ENCODE measurements at places on chromosomes 2 and 18.

DNA sequence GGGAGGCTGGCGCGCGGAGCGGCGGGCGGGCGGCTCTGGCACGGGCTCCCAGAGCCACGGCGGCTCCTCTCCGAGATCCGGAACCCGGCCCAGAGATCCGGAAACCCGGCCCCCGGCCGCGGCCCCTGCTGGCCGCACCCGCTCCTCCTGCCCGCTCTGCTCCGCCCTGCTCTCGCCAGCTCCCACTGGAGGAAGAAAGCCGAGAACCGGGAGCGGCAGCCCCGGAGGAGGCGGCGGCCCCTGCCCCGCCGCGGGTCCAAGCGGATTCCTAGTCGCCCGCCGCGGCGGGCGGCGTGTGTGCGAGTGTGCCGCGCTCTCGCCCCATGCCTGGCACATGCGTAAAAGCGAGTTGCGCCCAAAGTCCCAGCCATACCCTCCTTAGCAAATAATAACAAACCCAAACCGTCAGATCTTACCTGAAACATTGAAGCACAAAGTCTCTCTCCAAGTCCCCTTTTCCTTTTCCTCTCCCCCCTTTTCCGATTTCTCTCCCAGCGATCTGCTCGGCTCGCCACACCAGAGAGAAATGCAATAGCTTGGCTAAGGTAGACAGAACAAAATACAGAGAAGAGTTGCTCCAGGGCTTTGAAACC lies 108.7 kb upstream of the KCTD1 start:
- DNase-seq = no peak

DNA sequence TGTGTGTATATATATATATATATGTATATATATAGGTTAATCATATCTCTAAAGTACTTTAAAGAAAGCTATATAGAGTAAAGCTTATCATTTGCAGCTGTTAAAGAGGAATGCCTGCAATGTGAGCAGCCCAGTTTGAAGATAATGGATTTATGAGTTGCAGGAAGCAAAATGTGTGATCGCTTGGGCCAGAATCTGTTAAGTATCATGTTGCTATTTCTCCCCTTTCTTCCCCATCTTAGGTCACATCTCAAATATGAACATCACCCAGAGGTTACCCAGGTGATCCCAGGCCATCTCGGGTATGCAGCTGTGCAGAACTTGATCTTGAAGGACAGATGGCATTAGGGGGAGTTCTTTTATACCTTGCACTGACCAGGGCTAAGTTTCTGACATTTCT lies 316.5 kb downstream of the MTX2 start:
- no peak for DNase-seq

DNA sequence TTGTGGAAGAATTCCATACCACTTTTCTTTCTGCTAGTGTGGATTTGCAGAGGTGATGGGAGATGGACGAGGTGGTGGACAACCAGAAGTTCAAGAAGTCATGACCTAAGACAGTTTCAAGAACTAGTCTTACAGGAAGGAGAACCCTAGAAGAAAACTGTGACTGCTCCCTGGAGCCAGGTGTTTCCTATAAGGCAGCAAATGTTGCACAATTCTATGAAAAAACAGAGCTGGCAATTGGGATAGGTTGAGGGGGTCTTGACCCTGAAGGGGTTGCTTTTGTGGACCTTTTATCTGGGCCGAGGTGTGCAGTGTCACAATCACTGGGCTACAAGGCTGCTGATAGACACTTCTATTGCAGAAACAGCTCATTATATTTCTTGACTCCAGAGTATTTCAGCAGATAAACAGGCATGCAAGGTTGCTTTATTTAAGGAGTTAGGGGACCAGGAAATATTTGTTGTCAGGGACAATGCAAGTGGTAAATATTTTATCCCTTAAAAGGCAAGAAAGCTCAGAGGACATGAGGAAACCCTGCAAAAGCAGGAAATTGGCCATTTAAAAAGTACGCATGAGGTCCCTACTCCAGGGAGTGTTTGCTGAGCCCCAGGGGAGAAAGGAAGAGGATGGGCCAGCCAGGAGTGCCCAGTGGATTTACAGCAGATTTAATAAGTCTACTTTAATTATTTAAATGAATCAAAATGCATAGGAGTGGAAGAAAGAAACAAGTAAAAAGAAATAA lies 22.9 kb downstream of the APCDD1 start:
- DNase-seq = no peak

DNA sequence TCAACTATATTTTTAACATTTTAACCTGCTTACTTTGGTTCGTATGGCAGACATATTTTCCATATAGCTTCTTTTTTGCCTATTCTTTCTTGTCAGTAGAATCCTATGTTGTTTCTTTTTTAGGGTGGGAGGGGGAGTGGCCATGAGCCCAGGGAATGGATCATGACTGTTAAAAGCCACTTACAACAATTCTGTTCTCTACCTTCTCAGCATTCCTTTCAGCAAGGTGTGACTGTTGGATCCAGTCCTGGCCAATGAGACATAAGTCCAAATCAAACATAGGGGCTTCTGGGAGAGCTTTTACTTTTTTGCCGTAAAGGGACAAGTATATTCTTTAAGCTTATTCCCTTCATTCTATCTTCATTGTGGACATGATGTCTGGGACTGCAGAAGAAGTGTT lies 25.0 kb upstream of the DNAH6 start:
- no peak for DNase-seq

DNA sequence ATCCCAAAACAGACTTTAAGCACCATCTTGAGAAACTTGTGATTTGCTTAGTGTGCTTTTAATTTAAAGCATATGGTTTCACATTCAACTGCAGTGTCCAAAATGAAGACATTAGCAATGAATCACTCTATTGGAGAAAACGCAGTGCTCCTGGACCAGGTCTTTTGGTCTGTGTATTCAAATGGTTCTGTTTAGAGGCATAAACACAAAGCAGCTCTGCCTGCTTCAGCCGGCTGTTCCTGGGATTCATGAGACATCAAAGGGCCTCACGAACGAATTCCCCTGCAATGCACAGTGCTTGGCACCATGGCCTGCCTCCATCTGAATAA lies 117.1 kb upstream of the SP5 start:
- DNase-seq = no peak

DNA sequence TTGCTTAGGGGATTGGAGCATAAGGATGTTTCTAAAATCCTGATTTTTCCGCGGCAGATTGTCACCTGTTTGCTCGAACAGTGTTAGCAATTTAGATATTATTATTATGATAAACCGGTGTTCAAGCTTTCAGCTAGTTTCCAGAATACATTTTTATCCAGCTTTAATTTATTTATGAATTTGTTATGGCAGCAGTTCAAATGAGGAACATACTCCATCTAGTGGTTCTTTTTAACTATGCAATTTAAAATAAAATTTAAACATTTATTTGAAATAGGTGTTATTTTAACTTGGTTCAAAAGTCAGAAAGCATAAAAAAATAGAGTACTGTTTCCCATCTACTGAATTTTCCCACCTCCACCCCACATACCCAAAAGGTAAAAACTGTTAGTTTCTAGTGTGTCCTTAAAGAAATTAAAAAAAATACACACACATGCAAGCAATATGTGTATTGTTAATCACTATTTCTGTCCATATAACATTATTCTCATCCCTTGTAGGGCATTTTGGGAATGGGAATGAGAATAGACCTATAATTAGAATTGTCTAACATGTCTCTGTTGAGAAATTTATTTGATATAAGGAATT lies 23.2 kb downstream of the ACOXL start:
- no peak for DNase-seq

DNA sequence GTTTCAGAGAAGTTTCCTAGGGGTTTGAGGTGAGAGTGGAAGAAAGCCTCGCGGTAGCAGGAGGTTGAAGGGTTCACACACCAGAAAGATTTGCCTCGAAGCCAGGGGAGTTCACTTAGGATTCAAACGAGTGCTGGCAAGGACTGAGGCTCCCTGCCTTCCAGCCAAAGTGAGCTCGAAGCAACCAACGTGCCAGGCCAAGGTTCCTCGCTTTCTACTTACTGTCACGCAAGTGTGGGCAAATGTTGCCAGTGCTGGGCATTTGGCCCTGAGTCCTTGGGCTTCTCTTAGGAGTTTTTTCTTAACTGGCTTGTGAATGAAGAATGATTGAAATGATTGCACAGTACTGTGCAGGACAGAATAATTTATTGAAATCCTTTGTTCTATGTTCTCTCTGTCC lies 53.6 kb downstream of the TMEM178A start:
- no peak for DNase-seq

DNA sequence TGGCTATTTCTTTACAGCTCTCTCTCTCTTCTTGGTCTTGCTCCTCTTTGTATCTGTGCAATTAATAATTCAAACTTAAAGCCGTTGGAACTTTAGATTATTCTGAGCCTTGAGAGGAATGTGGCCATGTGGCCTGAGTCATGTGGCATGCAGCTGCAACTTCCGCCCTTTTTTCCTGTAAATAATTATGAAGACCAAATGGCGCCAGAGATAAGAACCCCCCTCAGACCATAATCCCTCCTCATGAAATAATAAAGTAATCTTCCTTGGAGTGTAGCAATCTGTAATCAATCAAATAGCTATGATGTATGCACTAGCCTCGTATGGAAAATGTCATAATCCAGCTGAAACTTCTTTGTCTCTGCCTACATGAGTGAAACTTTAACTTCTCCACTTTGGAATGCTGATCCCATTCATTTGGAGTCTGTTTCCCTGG lies 13.5 kb upstream of the TWSG1 start:
- DNase-seq = no peak

- DNase-seq = no peak
These were observed 985.0 kb downstream of the DPP10 start for GRCh38 chr2:115427436-115427835.

- no peak for DNase-seq
These were observed 161.5 kb downstream of the PHLPP1 start for GRCh38 chr18:62876828-62877227.

DNA sequence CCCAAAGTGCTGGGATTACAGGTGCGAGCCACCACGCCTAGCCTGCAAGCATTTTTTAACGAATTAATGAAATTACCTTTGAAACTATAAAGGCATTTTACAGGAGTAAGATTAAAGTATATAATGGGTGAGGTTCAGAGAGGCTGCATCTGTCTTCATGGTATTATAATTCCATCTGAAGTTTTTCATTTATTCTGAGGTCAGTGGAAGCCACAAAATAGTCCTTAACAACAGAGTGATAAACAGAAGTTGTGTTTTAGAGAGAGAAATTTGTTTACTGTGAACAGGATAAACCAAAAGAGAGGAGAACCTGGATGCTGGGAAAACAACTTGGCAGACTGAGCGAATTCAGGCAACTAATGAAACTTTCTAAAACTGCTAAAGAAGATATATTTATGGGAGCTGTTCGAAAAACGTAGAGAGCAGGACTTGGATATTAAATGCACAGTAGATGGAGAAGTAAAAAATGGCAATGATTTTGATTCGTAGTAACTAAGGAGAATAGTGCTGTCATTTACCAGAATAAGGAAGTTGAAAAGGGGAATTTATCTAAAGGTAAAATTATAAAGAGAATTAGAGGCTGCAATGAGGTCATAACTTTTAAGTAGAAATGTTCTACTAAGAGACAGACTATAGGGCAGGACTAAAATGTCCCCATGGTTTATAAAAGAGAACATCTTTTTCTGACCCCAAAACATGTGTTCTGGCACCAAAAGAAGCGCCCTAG lies 37.9 kb upstream of the ITGA4 start:
- no peak for DNase-seq

DNA sequence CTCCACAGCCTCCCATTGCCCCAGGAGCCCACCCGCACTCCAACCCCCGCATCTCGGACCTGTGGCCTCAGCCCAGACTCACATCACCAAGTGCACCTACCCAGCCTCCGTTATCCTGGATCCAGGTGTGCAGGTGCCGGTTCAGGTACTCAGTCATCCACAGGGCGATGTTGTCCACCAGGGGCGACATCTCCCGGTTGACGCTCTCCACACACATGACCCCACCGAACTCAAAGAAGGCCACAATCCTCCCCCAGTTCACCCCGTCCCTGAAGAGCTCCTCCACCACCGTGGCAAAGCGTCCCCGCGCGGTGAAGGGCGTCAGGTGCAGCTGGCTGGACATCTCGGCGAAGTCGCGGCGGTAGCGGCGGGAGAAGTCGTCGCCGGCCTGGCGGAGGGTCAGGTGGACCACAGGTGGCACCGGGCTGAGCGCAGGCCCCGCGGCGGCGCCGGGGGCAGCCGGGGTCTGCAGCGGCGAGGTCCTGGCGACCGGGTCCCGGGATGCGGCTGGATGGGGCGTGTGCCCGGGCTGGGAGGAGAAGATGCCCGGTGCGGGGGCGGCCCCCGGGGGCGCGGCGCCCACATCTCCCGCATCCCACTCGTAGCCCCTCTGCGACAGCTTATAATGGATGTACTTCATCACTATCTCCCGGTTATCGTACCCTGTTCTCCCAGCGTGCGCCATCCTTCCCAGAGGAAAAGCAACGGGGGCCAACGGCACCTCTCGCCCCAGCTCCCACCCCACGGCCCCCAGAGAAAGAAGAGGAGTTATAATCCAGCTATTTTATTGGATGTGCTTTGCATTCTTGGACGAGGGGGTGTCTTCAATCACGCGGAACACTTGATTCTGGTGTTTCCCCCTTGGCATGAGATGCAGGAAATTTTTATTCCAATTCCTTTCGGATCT lies 1.3 kb downstream of the BCL2 start:
- no peak for DNase-seq

- DNase-seq = no peak
These were observed 4.7 kb downstream of the HMSD start for GRCh38 chr18:63953811-63954210.

DNA sequence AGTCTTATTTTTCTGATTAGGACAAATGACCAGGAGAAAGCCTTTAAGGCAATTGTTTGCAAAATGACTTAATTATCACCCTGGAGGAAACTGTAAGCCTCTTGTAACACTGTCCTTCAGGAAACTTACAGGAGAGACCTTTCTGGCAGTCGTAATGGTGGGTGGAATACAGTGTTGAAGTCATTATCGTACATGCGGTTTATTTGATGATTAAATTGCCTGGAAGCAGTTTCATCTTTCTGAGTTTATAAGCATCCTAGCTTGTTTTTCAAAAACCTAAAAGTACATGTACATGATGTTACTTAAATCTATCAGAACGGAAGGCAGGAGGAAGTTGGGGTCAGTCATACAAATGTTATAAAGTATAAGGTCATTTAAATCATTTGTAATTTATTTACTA lies 86.2 kb upstream of the RAB27B start:
- DNase-seq = no peak
